ELR (cell line): ENCODE measurements at places on chromosomes 5 and 9.

- DNase-seq: peak; percentile 95
These were observed 207.3 kb downstream of the ARHGAP26 start for GRCh38 chr5:142977363-142978051.

GRCh38 chr9:109989296-109989695, 209.3 kb downstream of the PALM2AKAP2 start:
- DNase-seq: no peak

DNA sequence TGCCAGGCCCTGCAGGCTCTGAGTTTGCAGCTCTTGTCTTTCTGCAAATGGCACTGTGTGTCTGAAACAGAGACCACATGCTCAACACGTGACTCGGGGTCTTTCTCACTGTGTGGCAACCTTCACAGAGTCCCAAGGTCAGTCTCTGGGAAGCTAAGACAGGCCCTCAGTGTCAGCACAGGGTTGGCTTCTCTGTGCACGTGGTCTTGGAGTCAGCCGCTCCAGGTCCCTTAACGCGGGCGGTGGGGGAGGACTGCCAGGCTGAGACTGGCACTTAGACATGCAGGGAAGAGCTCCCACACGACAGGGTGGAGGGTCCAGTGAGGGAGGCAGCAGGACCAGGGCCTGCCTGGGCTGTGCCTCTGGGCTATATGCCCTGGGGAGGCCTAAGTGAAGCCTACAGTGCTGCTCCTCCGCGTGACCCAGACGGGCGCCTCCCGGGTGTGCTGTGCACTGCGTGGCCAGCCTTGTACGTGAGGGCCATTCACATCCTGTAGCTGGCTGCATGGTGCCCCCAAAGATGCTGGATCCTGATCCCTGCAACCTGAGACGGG, 76.8 kb downstream of the ADAMTS2 start:
- DNase-seq: no peak

DNA sequence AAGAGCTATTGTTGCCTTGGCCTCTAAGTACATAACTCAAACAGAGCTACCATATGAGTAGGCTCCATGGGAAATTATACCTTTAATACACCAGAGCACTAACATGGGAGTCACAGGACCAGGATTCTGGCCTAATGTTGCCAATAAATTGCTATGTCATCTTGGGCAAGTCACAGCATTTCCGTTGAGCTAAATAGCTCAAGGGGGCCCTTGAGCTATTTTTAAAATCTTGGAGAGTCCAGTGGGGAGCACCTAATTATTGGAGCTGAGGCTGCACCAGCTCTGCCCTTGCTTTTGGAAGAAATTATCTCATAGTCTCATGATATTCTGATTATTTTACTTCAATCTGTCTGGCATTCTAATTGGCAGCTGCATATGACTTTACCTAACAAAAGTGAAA, 350.8 kb downstream of the ENC1 start:
- no peak for DNase-seq

GRCh38 chr9:6759185-6759977, 1.6 kb downstream of the KDM4C start:
- peak; percentile 92 for DNase-seq

GRCh38 chr9:124514125-124514524, 6.9 kb upstream of the NR5A1 start:
- DNase-seq: no peak

DNA sequence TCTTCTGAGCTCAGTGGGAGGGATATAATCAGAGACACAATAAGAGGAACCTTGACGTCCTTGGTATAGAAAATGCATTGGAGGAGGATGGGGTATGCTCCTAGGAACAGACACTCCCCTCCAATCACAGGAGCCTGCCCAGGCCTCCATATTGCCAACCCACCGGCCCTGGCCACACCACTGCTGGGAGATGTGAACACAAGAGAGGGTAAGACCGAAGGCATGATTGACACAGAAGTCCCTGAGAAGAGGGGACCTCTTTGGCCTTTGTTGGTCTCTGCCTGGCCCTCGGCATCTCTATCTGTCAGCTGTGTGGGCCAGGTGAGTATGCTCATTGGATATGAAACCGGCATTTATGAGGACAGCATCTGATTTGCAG, 62.0 kb downstream of the CRB2 start:
- DNase-seq: no peak

- DNase-seq: peak; percentile 46
These were observed 252.0 kb downstream of the RASEF start for GRCh38 chr9:82810915-82811314.

DNA sequence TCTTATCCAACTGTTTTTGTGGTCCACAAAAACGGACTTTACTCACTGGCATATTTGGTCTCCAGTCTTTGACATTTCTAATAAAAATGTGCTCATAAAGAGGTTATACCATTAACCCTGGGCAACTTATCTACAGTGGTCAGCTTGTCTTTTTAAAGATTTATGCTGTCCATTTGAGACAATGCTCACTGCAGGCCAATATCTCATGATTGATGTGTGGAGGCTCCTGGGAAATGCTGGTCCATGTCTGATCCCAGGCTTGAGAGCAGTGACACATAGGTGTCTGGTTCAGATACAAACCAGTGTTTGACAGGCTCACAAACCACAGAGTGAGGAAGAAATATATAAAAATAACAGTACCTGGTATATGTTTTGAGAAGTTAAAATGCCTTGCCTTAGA, 180.7 kb downstream of the TARS1 start:
- no peak for DNase-seq

- DNase-seq: peak; percentile 53
These were observed 1.0 kb upstream of the MXD3 start for GRCh38 chr5:177312649-177313181.
